Stimulated activated CD4-positive, alpha-beta T cell treated with anti-CD3 and anti-CD28 coated beads, Interleukin-1b, Interleukin-23, amount 100 ng/mL, for 1 hour (primary cell): ENCODE measurements at places on chromosomes 4 and X.

GRCh38 chr4:7841894-7842293, 97.8 kb downstream of the AFAP1 start:
- DNase-seq, result no peak

- DNase-seq, result no peak
Measured at GRCh38 chrX:65723706-65724105, 56.3 kb downstream of the MSN start.

DNA sequence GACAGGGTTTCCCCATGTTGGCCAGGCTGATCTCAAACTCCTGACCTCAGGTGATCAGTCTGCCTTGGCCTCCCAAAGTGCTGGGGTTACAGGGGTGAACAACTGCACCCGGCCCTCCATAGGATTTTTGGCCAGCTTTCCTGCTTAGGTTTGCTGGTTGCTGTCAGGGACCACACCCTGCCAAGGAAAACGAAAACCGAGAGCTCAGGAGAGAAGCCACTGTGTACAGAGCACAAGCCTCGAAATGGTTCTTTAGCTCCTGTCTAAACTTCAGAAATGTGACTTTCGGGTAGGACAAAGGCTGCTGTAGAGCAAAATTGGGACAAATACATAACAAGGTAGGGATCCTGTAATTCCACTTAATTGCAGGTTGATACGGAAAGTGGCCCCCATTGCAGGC, 146.3 kb upstream of the ATP6AP2 start:
- DNase-seq, result no peak

GRCh38 chr4:152072906-152073305, 312.1 kb upstream of the GATB start:
- no peak for DNase-seq

DNA sequence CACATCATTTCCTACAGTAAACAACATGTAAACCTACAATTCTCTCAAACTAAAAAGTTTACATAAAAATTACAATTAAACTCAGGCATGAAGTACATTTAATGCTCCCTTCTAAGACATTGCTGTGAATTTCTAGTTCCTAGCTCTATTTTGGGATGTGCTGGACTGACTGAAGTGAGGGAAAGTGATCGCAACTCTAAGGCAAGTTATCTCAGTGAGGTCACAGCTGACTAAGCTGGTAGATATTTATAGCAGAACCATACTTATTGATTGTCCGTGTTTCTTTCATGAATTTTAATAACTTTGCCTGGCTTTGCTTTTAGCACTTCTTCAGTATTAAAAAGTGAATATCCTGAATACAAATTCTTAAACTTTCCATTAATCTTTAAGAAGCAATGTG, 570.4 kb upstream of the GALNTL6 start:
- DNase-seq, result no peak
